T-helper 17 cell (primary cell): ENCODE measurements at places on chromosomes 2 and 18. TPM values are rescaled to one million over a fixed set of nuclear protein-coding genes. Genes with fewer than 3 reads are reported as not detected.
A peak's percentile ranks its signal among the peaks of the same experiment; 100 is the strongest.

Gene FBLN7
- total RNA-seq, result 17.2 TPM

Gene GREB1
- total RNA-seq, result 1.1 TPM

Gene LHCGR
- total RNA-seq, result not detected

Gene CYP26B1
- total RNA-seq, result not detected

Gene GULP1
- not detected for total RNA-seq

Gene HNMT
- 0.60 TPM for total RNA-seq

Gene USP14
- total RNA-seq, result 43.3 TPM

Gene GAL3ST2
- 2.2 TPM for total RNA-seq

GRCh38 chr2:235669269-235669831, 175.5 kb downstream of the AGAP1 start:
- H3K4me1 ChIP-seq, result peaks cover 16% of the 10 kb centered on the region
- peak; percentile 21 for DNase-seq
- peaks cover 65% of the 10 kb centered on the region for H3K27me3 ChIP-seq
- H3K4me3 ChIP-seq, result peak overlapping the region; percentile 68
- no peak overlapping the region for H3K27ac ChIP-seq
- no peaks in the 10 kb centered on the region for H3K36me3 ChIP-seq

GRCh38 chr18:50633992-50634391, 74.1 kb downstream of the MAPK4 start:
- DNase-seq, result no peak
- no peak overlapping the region for H3K27ac ChIP-seq
- peaks cover 37% of the 10 kb centered on the region for H3K27me3 ChIP-seq
- H3K36me3 ChIP-seq, result no peaks in the 10 kb centered on the region
- no peak overlapping the region for H3K4me3 ChIP-seq

DNA sequence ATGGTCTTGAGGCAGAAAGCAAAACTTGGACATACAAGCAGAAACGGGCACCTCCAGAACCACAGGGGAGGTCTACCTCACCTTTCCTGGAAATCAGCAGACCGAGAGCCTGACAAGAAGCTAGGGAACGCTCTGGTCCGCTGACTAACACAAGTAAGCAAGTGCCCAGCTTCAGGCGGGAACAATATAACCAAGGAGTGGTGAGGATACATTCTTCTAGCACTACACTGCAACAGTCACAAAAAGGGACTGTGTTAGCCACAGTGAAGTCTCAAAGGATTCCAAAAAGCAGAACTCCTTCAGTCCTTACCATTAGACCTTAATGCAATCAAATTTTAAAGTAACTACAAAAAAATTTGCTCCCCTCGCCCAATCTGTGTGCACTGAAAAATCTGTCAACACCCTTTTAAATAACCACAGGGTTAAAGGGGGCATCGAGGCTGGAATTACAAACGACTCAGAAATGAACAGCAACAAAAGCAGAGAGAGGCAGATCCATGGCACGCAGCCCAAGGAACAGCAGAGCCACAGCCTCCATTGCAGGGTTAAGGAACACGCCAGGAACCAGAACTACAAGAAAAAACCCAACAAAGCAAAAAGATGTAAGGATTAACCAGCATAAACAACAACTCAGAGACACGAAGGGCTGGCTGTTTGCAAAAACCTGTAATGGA, 7.1 kb downstream of the THAP4 start:
- H3K4me1 ChIP-seq, result peaks cover 17% of the 10 kb centered on the region
- no peak overlapping the region for H3K4me3 ChIP-seq
- H3K27me3 ChIP-seq, result no peaks in the 10 kb centered on the region
- H3K36me3 ChIP-seq, result peaks cover 2% of the 10 kb centered on the region

DNA sequence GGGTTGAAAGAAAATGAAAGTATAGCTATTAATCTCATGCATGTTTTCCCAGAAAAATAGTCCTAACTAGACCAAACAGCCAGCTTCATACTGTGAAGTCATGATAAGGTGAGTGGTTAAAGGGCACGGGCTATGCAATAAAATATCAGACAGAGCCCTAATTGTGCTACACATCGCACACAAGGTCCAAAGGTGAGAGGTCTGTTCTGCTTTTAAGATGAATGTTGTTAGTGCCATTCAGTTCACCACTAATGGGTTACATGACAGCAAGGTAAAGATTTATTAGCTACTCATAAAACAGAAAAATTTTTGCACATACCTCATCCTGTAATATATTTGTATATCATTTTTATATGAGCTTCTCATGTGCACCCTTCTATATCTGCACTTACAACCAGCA, 105.0 kb upstream of the STK17B start:
- no peaks in the 10 kb centered on the region for H3K36me3 ChIP-seq
- no peak for DNase-seq
- H3K4me1 ChIP-seq, result peaks cover 34% of the 10 kb centered on the region
- no peaks in the 10 kb centered on the region for H3K27me3 ChIP-seq
- H3K4me3 ChIP-seq, result peak overlapping the region; percentile 78
- H3K27ac ChIP-seq, result peak overlapping the region; percentile 96

GRCh38 chr18:57150828-57151227, 3.9 kb downstream of the BOD1L2 start:
- H3K27ac ChIP-seq, result no peak overlapping the region
- H3K27me3 ChIP-seq, result peaks cover 11% of the 10 kb centered on the region
- H3K36me3 ChIP-seq, result peaks cover 3% of the 10 kb centered on the region
- no peak for DNase-seq

DNA sequence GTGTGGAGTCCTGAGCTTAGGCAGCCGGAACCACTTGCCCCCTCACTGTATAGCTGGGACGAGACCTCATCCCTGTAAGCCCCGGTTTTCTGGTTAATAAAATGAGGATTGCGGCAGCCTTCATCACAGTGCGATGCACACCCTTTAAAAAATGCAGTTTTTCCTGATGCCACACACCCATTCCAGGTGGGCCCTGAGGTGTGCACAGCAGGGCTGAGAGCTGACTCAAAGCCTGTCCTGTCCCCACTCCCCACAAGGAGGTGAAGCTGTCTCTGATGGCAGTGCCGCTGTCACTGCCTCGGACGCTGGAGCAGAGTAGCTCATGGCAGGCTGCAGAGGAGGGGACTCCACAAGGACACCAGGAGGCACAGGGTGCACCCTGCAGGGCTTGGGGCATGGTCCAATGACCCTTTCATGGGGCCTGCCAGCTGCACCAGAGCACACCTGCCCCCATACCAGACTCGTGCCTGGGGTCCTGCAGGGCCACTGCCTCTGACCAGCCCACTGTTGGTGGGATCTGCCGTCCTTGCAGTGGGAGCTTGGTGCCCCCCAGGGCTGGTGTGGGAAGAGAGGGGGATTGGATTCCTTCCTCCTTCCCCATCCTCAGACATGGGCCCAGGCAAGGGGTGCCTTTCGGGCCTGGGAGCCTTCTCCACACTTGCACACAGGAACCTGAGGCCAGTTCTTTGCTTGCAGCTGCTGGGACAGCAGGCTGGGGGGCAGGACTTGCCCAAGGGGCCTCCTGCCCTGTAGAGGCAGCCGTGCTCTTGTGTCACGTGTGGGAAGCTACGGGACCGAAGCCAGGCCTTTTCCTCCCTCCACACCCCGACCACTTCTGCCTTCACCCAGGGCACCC, 22.8 kb downstream of the GPC1 start:
- no peak for DNase-seq
- no peak overlapping the region for H3K4me3 ChIP-seq
- H3K4me1 ChIP-seq, result peaks cover 4% of the 10 kb centered on the region
- no peaks in the 10 kb centered on the region for H3K36me3 ChIP-seq
- H3K27ac ChIP-seq, result no peak overlapping the region
- H3K27me3 ChIP-seq, result peaks cover 12% of the 10 kb centered on the region

- H3K4me3 ChIP-seq, result no peak overlapping the region
- no peaks in the 10 kb centered on the region for H3K4me1 ChIP-seq
- no peak for DNase-seq
Measured at GRCh38 chr2:147600646-147601045, 244.2 kb upstream of the ACVR2A start.

- peak; percentile 50 for DNase-seq
- H3K4me1 ChIP-seq, result peaks cover 16% of the 10 kb centered on the region
- H3K27me3 ChIP-seq, result no peaks in the 10 kb centered on the region
- no peak overlapping the region for H3K27ac ChIP-seq
- H3K36me3 ChIP-seq, result peaks cover 4% of the 10 kb centered on the region
Measured at GRCh38 chr18:21110713-21111345, 784 bp downstream of the ROCK1 start.
